ENCODE measurements at places on chromosomes 16 and 17.

DNA sequence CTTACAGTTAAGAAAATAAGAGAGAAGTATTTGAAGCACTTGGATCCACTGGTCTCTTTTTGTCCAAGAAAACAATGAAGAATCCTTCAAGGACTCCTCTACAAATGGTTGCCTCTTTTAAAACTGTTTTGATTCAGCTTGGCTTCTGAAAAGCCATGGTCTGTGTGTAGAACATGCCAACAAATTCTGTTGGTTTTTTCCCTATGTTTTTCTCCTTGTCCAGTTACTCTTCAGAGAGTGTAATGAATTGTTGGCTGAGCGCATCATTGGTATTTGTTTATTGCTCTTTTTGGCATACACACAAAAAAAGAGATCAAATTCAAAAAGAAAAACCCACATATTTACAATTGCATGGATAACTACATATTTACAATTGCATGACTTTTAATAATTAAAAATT lies at the start of gene ABCA10:
Gene ABCA10, minus strand, starts transcription at position 249 of the 400 bp plus-strand sequence. CDS start 3,466 bp downstream, outside the sequence.
- DNase-seq: no peak

DNA sequence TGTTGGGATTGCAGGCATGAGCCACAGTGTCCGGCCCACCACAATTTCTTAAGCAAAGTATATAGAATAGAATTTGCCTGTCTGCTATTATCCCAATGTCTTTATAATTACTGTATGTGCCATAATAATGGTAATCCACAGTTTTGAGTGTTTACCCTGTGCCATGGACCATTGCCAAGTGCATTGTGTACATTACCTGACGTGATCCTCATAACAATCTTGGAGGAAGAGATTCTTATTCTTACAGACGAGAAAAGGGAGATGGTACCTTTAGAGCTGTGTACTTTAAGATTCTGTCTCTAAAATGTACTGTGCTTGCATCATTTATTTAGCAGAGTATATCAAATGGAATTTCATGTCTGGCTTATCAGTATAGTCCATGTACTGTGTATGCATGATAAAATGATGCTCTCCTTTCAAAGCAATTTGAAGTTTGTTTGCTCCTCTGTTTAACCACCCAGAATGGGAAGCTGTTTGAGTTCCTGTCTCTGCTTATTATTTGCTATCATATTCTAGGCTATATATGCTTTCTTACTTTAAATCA lies 13.8 kb upstream of the CDR2 start:
- no peak for DNase-seq

- DNase-seq: no peak
These were observed 144.7 kb upstream of the CHMP6 start for GRCh38 chr17:80846932-80847331.

GRCh38 chr17:74274060-74274708 lies at the start of gene DNAI2:
TSS of gene DNAI2 (plus strand) at chr17:74274234. CDS start at chr17:74281818, 7,584 bp downstream.
- no peak for DNase-seq

DNA sequence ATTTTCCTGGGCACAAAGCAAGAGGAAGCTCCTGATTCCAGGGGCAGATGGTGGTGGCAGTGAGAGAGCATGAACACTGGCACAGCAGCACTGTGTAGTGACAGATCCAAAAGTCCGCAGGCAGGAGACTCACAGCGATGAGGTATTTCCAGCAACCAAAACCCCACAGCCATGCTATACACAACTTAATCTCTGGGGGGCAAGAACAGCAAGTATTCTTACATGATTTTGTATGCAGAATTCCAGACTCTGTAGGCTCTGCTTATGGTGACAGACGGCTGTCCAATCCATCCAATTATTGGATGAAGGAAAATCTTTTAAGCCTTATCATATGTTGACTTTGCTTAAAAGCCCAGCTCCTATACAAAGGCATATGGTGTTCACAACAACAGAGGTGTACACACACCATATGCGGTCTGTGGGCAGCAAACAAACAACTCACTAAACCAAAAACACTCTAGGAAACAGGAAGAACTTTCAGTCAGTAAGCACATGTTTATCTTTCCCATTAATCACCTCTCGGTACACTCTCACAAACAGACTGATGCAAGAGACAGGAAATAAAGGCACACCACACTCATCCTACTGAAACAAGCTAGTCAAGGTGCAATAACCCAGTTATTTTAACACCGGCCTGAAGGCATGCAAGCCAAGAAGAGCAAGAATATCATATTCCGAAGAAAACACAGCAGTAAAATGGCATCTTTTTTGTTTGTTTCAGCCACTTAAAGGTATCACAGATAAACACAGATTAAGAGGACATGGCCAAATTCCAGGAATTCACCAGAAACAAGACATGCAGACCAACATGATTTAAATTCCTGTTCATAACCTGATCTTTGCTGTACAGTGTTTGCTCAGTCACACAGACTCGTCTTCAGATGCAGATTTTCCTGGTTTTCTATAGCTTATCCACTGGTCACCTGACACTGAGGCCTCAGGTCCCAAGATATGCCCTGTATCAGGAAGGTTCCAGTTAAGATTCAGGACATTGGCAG lies 47.8 kb downstream of the ERN1 start:
- DNase-seq: no peak

DNA sequence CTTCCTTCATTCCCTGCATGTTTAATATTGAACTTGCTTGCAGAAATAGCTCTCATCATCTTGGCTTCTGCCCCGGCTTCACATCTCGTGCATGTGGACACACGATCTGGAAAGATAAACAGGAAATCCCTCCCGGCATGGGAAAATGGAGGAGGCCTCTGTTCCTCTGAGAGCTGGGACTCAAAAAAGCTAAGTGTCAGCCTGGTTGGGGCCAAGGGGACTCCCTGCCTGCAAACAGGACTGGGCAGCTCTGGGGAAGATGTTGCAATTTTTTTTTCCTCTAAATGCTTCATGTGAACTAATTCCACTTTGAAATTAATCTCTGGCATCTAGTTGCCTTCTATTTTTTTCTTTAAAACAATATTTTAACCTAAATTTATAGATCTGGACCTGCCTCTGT lies 24.8 kb downstream of the ITPRIPL2 start:
- no peak for DNase-seq

DNA sequence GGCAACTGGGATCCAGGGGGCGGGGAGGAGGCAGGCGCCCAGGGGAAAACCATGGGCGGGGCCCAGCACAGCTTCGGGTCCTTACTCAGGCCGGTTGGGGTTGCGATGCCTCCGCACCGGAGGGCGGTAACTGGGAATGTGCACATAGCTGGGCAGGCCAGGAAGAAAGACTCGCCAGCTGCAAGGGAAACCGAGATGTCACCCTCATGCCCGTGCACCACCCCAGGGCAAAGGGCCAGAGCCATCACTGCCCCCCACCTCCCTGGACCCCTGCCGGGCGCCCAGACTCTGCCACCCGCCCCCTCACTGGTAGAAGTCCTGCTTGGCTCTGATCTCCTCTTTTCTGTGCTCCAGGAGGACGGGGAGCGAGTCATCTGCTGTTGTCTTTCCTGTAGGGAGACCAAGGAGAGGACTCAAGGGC lies 6.7 kb downstream of the ALOX12B start:
- DNase-seq: no peak

GRCh38 chr17:29807520-29808361 lies 122.3 kb downstream of the SSH2 start:
- DNase-seq: peak; percentile 8

DNA sequence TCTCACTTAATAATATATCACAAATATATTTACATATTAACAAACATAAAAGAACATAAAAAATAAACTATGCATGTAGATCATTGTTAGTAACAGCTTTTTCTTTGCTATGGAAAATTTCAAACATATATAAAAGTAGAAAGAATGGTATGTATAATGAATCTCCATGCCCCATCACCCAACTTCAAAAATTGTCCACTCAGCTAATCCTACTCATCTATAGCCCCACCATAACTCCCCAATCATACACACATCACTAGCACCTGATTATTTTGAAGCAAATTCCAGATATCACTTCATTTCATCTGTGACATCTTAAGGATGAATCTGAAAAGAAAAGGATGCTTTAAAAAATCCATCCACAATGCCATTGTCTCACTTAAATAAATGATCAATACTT lies 46.8 kb downstream of the SHISA6 start:
- DNase-seq: no peak

DNA sequence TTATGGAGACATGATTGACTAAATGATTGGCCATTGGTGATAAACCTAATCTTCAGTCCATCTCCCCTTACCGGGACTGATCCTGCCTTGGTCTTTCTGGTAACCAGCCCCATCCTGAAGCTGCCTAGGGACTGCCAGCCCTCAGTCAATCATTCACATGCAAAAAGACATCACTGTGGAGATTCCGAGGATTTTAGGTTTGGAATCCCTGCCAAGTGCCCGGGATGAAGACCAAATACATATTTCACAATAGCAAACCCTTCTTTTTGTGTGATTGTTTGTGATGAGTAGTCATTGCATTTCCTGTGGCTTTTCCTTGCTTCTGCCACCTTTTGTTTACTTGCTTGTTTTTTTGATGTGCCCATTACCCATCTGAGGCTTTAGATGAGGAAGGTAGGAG lies 44.0 kb downstream of the EPN2 start:
- no peak for DNase-seq

DNA sequence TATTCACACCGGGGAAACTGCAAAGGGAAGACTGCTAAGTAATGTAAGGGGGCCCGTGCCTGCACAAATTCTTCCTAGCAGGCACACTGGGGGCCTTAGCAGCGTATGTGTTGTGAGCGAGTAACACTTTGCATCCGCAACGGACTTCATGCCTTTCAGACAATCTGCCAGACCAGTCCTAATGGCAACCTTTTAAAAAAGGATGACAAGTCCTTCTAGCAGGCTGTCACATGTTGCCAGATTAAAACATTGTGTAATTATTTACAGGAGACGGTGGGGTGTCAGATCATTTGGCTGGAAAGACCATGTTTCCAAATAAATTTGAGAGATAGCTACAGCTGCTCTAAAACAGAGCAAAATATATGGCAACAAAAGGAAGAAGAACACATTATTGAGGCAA lies 46.1 kb downstream of the CPPED1 start:
- no peak for DNase-seq

DNA sequence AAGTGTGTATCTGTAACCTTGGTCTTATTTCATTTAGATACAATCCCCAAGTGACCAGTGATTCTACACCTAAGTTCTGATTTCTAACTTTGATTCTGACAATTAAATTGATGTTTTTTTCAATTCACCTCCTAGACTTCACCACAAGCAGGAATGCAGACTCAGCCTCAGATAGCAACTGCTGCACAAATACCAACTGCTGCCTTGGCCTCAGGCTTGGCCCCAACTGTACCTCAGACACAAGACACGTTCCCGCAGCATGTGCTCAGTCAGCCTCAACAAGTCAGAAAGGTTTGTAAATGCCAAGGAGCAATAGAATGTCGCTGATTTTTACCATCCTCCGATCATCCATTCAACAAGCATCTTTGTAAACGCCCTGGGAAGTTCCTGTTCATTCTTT lies 177.7 kb downstream of the MRTFB start:
- DNase-seq: no peak

- DNase-seq: peak; percentile 71
These were observed 120.9 kb downstream of the MRM1 start for GRCh38 chr17:36722121-36722902.

GRCh38 chr17:78922816-78923498 lies 2.2 kb downstream of the TIMP2 start:
- no peak for DNase-seq

Measured in activated CD8-positive, alpha-beta memory T cell treated with anti-CD3 and anti-CD28 coated beads for 48 hours (primary cell).